ENCODE measurements at places on chromosomes 2 and 18.

GRCh38 chr18:70650878-70651277 lies 362.0 kb downstream of the SOCS6 start:
- no peaks in the 10 kb centered on the region for H3K27me3 ChIP-seq
- peaks cover 20% of the 10 kb centered on the region for H3K36me3 ChIP-seq
- peaks cover 17% of the 10 kb centered on the region for H3K4me1 ChIP-seq
- peak overlapping the region; percentile 54 for H3K27ac ChIP-seq
- DNase-seq, result no peak
- no peak overlapping the region for H3K4me3 ChIP-seq

- H3K27me3 ChIP-seq, result no peaks in the 10 kb centered on the region
- no peak for DNase-seq
- no peak overlapping the region for H3K4me3 ChIP-seq
Observed at GRCh38 chr2:145846982-145847381, 1327.1 kb upstream of the ZEB2 start.

GRCh38 chr2:219293736-219294231 lies 14.6 kb downstream of the DNAJB2 start:
- peak overlapping the region; percentile 71 for H3K27ac ChIP-seq
- H3K4me3 ChIP-seq, result peak overlapping the region; percentile 75
- DNase-seq, result no peak

DNA sequence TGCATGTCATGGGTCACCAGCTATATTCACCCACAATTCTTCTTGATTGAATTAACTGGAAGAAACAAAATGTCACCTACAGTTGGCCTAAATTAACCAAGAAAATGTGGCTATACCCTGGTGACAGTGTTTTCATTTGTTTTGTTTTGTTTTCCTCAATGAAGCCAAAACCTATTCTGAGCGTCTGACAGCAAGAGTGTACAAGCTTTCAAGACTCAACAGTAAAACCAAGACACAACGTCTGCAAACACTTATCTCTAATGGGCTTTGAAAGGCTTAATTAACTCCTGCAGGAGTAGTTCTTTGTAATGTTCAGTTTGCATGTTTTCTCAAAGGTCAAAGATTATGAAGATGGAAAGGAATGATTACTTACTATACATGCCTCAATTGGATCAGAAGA lies 827.6 kb upstream of the KLHL29 start:
- no peaks in the 10 kb centered on the region for H3K4me1 ChIP-seq
- H3K4me3 ChIP-seq, result no peak overlapping the region
- no peaks in the 10 kb centered on the region for H3K36me3 ChIP-seq

DNA sequence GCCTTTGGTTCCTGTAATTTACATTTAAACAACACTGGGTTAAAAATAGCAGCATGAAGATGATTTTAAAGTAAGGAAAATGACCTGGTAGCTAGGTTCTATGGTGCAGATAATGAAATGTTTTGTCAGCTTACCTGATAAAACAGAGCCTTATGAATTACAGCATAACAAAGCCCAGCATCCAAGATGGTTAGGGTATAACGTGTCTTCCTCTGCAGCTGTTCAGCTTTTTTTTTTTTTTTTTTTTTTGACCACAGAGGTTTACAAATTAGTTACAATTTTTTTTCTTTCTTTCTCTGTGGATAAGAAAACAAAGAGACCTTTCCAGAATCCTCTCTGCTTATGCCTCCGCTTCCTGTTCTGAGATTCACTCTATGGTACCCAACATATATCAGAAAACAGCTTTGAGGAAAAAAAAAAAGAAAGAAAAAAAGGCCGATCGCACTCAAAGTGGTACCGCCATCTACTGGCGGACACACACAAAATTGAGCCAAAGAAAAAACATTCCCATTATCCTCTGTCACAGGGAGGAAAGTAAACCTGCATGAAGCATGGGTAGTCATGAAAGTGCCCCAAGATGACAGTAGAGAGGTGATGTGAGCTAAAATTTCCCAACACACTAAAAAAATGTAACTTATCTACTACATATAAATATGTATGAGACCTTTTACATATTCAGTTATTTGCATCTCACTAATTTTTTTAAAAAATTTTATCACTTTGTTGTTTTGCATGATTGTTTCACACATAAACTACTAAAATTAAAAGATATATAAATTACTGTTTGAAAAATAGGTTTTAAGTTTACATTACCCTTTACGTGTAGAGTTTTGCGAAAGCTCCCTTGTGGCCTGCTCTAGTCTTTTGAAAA lies at the start of gene SCN3A:
SCN3A (minus strand) TSS at position 362 of the 871 bp plus-strand sequence. CDS start 27,656 bp downstream, outside the sequence.
- H3K4me3 ChIP-seq, result no peak within 1 kb of the TSS
- H3K27ac ChIP-seq, result no peak within 1 kb of the TSS
- DNase-seq, result no peak
- peaks cover 4% of the 10 kb centered on the region for H3K27me3 ChIP-seq

- no peak overlapping the region for H3K27ac ChIP-seq
- peaks cover 3% of the 10 kb centered on the region for H3K4me1 ChIP-seq
- H3K4me3 ChIP-seq, result no peak overlapping the region
- peaks cover 20% of the 10 kb centered on the region for H3K27me3 ChIP-seq
Observed at GRCh38 chr18:43275546-43275945, 1.7 kb downstream of the SYT4 start.

GRCh38 chr2:216119146-216119545 lies 10.0 kb downstream of the XRCC5 start:
- peaks cover 81% of the 10 kb centered on the region for H3K4me1 ChIP-seq
- no peak for DNase-seq
- no peaks in the 10 kb centered on the region for H3K27me3 ChIP-seq

DNA sequence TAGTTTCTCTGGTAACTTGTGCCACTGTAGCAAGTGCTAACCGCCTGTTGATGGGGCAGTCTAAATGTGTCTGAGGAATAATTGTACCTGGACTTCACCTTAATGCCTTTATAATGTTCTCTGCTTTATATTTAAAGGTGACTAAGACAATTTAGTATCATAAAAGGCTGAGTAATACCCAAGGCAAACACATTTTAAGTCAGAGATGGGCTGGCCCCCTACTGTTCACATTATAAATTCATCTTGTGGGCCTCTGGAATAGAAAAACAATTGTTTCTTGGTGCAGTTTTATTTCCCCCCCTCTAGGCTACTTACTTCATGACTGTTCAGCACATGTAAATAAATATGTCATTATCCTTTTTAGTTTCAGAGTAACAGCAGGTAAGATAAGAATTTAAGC lies 559.3 kb upstream of the PIK3C3 start:
- H3K27me3 ChIP-seq, result no peaks in the 10 kb centered on the region
- DNase-seq, result no peak
- H3K36me3 ChIP-seq, result no peaks in the 10 kb centered on the region
- H3K27ac ChIP-seq, result no peak overlapping the region
- H3K4me1 ChIP-seq, result no peaks in the 10 kb centered on the region
- H3K4me3 ChIP-seq, result no peak overlapping the region

GRCh38 chr2:168350380-168350779 lies 103.0 kb upstream of the STK39 start:
- no peak overlapping the region for H3K27ac ChIP-seq
- H3K27me3 ChIP-seq, result no peaks in the 10 kb centered on the region
- DNase-seq, result no peak
- no peaks in the 10 kb centered on the region for H3K36me3 ChIP-seq

DNA sequence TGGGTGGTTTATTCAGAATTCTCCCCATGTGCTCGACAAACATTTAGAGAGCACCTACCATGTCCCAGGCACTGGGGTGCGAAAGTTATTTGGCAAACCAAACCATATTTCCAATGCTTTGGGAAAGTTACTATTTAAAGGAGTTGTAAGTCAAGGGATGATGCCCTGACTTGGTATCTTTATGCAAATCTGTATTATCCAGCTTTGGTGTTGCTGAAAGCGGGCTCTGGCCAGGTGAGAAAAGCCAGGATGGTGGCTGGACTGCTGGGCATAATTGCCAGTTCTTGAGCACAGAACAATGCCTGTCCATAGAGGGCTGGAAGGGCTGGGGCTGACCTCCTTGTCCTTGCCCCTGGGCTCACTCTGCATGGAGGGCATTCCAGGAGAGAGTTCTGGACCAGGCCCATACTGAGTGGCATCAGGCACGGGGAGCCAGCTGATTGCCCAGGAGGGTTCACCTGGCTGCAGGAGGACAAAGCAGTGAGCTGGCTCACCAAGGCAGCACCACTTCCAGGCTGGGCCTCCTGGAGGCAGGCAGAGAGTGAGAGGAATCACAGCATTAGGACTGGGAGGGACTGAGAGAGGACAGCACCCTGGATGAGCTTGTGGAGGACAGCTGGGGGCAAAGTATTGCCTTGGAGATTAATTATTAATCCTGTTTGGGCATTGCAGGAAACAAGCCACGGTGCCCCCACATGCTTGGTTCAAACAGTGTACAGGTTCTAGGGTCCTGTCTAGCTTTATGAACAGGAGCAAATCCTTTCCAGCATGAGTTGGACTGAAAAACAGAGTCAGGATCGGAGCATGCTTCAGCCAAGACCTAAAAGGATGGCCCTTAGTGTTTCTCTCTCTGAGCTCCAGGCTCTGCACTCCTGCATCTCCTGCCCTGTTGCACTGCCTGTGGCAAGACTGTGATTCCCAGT lies 7.1 kb downstream of the KHK start:
- H3K4me3 ChIP-seq, result no peak overlapping the region
- no peak for DNase-seq
- no peaks in the 10 kb centered on the region for H3K36me3 ChIP-seq
- no peaks in the 10 kb centered on the region for H3K27me3 ChIP-seq
